ENCODE measurements at places on chromosomes 12 and 14.

DNA sequence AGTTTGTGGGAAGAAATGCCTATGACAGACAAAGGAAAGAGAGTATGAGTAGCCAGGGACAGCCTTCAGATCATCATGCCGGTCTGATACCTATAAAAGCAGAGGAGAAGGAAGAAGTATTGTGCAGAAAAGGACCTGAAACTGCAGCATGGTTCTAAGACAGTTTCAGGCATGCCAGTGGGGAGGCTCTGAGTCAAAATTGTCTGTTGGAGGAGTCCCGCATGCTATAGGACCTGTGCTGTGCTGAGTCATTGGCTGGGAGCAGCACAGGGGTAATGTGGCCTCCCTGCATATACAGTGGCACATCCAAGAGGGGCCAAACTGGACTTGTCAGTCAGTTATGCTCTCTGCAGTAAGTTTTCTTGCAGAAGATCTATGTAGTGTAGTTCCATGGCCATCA, 40.7 kb downstream of the NEUROD4 start:
- DNase-seq: no peak

GRCh38 chr12:17793854-17794253, 296.1 kb downstream of the RERGL start:
- no peak for DNase-seq

DNA sequence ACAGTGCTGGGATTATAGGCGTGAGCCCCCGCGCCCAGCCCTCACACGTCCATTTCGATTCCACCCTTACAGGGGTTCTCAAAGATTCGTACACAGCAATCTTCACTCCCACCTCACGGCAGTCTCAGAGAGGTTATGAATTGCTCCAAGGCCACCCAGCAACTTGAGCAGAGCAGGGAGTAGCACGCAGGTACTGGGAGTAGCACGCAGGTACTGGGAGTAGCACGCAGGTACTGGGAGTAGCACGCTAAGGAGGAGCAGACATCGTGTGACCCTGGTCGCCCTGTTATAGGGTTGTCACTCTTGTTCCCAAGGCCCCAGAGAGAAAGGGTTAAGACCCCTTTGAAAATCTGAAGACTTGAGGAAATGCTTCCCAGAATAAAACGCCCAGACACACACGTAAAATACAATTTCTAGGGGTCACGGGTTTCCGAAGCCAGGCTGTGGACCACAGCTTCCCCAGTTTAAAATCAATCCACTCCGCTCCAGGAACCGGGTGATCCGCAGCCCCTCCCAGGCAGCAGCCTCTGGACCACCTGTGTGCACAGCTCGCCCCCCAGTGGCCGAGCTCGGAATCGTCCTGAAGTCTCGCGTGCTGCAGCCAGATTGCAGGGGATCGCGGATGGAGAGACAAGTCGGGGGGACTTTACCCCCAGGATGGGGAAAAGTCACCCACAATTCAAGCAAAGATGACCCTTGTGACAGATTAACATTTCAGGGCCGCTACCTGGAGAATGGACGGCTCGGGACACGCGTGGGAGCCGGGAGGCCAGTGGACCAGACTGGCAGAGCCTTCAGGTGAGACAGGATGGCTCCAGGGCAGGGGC, 92.0 kb downstream of the SCARB1 start:
- peak; percentile 77 for DNase-seq

GRCh38 chr14:67618617-67619063, 1.1 kb upstream of the ARG2 start:
- no peak for DNase-seq

GRCh38 chr12:107360482-107360881, 267.1 kb upstream of the CRY1 start:
- DNase-seq: no peak

- DNase-seq: no peak
These were observed 201.1 kb upstream of the ATP2B1 start for GRCh38 chr12:89909753-89910152.

DNA sequence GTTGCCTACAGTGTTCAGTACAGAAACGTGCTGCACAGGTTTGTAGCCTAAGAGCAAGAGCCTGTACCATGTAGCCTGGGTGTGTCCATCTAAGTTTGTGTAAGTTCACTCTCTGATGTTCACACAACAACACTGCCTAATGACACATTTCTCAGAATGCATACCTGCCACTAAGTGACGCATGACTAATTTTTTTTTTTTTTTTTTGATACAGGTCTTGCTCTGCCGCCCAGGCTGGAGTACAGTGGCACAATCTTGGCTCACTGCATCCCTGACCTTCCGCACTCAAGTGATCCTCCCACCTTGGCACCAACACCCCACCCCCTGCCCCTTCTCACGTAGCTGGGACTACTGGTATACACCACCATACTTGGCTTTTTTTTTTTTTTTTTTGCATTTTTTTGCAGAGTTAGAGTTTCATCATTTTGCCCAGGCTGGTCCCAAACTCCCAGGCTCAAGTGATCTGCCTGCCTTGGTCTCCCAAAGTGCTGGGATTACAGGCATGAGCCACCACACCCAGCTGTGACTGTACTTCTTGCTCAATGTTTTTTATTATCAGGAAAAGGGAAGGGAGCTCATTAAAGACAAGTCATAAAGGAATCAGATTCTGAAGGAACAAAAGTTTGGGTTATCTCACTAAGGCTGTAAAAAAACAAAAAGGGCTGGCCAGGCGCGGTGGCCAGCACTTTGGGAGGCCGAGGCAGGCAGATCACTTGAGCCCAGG, 10.0 kb upstream of the CDC42BPB start:
- DNase-seq: no peak

DNA sequence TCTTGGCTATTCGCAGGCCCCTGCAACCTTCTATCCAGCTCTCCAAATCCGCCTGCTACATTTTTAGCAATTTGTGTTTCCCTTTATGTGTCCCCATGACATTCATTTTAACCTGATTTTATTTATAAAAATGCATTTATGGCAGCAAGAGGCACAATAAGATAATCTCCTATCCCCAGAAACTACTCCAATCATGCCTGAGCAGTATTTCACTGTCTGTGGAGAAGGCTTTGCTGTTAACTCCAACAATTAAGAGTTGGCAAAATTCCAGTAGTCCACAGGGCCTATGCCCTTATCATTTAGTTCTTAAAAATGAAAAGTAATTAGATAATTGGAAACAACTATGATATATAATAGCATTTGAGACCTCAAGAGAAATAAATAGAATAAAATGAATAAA, 462.4 kb downstream of the TRHDE start:
- no peak for DNase-seq

- peak; percentile 78 for DNase-seq
These were observed 55.6 kb downstream of the SYNE3 start for GRCh38 chr14:95460647-95461478.

DNA sequence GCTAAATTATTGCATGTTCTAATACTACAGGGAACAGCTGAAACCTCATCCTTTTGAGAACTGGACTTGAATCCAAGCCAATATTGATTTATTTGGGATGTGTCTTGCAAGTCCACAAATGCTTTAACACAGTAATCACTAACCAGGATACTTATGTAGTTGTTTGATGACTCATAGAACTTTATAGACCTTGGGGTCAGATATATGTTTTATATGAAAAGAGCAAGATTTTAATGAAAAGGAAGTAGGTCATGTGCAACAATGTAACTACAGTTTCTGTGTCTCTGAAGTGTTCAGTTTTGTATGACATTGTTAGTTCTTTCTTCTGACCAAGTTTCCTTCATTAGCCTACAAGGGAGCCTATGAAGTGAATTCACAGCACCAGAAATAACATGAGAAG, 352.0 kb downstream of the ZFP36L1 start:
- DNase-seq: no peak

GRCh38 chr12:51896236-51896635, 8.3 kb downstream of the ANKRD33 start:
- no peak for DNase-seq

DNA sequence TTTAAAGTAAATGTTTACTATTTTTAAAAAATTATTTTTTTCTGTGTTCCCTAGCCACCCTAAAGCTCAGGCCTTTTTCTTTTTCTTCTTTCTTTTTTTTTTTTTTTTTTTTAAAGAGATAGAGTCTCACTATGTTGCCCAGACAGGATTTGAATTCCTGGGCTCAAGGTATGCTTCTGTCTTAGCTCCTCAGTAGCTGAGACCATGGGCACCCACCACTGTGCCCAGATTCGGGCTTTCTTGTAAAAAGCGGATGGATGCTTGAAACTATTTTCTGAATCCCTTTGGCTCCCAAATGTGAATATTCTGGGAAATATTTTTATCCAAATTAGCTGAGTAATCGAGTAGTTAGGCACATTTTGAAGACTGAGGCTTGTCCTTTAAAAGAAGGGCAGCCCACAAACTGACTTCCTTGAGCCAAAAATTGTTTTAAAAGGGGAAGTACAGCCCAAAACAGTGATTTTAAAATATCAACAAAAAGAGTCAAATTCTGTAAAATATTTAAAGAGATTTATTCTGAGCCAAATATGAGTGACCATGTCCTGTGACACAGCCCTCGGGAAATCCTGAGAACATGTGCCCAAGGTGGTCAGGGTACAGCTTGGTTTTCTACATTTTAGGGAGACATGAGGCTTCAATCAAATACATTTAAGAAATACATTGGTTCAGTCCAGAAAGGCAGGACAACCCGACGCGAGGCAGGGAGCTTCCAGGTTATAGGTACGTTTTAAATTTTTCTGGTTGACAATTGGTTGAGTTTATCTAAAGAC, 28.8 kb upstream of the HIGD1C start:
- no peak for DNase-seq

GRCh38 chr14:85186082-85186481, 343.9 kb upstream of the FLRT2 start:
- DNase-seq: no peak

DNA sequence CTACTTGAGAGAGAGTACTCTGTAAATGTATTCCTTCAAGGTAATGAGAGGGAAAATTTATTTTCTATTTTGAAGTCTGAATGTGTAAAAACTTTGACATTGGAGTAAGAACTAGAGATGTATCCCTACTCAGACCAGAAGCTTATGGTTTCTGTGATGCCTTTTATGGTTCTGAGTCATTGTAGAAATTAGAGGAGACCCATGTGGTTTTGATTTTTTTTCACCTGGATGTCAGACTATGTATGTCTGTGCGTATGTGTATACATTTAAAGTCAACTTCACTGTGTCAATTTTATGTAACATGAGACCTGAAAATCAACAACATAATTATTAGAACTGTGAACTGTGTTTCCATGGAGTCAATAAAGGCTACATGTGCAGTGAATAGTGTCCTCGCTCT, 302.0 kb downstream of the TRHDE start:
- DNase-seq: no peak

DNA sequence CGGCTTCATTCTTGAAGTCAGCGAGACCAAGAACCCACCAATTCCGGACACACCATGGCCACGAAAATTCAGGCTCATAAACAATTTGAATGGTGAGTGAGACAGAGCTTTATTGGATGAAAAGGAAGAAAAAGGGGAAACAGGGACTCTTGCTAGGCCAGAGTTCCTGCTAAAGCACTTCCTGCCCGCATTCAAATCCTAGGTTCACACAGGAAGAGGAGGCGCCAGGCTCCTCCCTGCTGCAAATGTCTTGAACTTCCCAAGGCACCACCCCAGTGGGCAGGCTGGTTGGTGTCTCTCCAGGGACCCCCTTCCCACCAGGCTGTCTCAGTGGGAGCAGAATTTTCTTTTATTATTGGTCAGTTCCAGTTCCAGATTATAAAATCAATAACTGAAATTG, 121.2 kb downstream of the FSCB start:
- no peak for DNase-seq

- no peak for DNase-seq
These were observed 78.0 kb downstream of the TTC6 start for GRCh38 chr14:37673439-37673838.

GRCh38 chr14:69803753-69804152, 6.7 kb upstream of the SLC10A1 start:
- no peak for DNase-seq

DNA sequence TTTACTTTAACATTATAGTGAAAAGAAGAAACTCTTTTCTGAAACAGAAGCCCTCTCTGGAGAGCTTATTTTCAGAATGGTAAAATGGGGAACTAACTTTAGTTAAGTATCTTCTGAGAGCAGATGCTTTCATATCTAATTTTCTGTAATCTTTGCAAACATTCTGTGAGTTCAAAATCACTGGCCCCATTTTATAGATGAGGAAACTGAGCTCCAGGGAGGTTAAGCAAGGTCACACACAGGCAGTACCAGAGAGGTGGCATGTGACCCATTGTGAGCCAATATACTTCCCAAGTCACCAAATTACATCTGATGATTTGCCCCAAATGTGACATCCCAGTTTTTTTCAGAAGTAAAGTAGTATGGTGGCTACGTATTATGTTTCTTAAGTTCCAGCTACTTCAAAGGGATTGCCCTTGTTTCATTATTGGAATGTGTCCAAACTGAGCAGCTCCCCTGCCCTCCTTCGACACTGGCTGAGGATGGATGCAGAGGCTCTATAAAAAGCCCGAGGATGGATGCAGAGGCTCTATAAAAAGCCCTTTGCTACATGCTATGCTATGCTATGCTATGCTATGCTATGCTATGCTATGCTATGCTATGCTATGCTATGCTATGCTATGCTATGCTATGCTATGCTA, 36.2 kb upstream of the NUDT4 start:
- no peak for DNase-seq

DNA sequence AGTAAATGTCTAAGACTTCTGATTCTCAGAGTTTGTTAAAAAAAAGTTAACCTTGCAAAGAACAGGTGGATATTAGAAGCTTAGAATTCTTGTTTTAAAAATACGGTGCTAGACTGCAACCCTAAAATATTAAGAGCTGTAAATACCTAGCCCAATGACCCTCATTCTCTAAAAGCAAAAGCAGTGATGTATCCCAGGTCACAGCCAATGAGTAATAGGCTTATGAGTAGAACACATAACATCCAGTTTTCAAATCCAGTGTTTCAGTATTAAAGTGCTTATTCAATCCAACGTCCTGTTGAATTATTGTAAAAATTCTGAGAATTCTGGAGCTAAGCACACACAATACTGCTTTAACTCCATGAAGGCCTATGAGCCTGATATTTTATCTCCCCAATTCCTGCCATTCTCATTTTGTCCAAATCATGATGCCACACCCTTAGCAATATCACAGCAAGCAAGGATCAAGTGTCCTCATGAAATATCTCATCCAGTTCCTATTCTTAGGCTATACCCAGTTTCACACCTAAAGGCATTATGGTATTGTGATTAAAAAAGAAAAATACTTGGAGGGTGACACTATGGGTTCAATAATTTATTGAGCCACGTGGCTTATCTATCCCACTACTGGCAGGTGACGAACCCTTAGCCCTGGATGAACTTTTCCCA, 15.3 kb upstream of the ARID4A start:
- DNase-seq: no peak

DNA sequence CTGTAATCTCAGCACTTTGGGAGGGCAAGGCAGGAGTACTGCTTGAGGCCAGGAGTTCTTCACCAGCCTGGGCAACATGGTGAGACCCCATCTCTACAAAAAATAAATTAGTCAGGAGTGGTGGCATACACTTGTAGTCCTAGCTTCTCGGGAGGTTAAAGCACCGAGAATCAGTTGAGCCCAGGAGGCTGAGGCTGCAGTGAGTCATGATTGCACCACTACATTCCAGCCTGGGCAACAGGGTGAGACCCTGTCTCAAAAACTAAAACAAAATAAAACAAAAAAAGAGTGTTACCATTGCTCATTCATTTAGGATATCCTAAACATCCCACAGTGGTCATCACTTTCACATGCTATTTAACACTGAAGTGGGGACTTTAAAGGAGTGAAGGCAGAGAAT, 7.8 kb downstream of the NEK9 start:
- DNase-seq: no peak

- DNase-seq: no peak
These were observed 16.1 kb downstream of the AICDA start for GRCh38 chr12:8596561-8596960.

GRCh38 chr14:34104489-34105397, 153.9 kb upstream of the EGLN3 start:
- DNase-seq: no peak

GRCh38 chr12:51847643-51848325, 734 bp downstream of the FIGNL2 start:
- DNase-seq: no peak

Data from occipital lobe (tissue), 3 donors.